ENCODE measurements at places on chromosomes 1 and 21.

DNA sequence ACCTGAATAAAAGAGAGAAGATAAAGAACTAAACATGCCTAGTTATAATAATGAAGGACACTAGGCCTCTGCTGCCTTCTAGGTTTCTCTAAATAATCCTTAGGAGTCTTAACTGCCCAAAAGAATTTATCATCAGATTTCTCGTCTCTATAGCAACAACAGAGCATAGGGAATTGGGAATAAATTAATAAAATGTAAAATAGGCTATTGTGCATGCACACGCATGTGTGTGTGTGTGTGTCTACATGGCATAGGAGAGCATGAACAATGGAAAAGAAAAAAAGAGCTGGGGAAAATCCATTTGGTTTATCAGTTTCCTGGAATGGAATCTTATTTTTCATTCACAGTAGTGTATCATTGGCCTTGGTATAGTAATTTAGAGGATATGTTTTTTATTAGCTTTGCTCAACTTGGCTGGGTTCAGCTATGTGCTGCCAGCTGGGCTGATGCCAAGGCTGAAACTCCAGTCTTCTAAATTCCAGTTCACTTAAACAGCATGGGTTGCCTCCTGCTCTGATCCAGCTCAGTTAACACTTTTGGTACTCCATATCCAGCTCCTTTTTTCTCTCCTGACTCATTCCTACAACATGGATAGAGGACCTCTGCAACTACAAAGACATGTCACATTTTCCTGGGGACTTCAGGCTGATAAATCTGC lies 80.6 kb upstream of the SLFNL1 start:
- no peak for DNase-seq

GRCh38 chr1:235933017-235933765 lies 66.5 kb upstream of the LYST start:
- DNase-seq = no peak

GRCh38 chr1:222418654-222419053 lies 129.2 kb downstream of the HHIPL2 start:
- DNase-seq = no peak

DNA sequence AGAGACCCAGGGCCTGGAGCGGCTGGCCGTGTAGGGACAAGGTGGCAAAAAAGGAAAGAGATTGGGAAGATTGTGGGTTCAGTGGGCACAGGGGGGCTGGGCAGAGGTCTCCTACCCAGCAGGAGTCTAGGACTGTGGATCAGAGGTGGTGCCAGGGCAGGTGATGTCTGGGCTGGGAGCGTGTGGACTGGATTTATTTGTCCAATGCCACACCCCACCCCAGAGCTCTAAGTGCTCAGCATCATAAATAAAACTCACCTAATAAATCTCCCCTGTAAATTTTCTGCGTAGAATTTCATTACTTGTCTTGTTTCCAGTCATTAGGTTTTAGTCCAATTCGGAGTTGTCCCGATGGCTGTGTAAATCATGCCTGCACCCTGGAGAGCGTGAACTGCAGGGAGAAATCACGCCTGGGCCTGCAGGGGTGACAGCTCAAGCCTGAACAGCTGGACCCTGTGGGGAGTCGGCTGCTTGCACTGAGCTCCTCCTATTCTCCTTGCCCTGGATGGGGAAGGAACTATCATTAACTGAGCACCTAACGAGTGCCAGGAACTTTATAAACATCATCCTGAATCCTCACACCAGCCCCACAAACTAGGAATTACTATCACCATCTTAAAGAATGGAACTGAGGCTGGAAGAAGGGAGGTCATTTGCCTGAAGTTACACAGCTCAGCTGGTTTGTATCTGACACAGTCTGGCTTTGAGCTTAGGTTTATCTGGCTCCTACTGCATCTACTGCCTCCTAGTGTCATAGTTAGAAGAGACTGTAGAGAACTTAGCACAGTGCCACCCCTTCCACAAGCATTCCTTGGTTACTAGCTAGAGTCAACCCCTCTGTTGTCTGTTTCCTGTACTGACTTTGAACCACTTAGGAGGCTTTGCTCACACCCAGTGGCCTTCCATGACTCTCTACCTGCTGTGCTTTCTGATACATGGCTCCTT lies 25.0 kb upstream of the POU3F1 start:
- no peak for DNase-seq

- DNase-seq = no peak
Observed at GRCh38 chr1:169309178-169310166, 58.1 kb downstream of the NME7 start.

DNA sequence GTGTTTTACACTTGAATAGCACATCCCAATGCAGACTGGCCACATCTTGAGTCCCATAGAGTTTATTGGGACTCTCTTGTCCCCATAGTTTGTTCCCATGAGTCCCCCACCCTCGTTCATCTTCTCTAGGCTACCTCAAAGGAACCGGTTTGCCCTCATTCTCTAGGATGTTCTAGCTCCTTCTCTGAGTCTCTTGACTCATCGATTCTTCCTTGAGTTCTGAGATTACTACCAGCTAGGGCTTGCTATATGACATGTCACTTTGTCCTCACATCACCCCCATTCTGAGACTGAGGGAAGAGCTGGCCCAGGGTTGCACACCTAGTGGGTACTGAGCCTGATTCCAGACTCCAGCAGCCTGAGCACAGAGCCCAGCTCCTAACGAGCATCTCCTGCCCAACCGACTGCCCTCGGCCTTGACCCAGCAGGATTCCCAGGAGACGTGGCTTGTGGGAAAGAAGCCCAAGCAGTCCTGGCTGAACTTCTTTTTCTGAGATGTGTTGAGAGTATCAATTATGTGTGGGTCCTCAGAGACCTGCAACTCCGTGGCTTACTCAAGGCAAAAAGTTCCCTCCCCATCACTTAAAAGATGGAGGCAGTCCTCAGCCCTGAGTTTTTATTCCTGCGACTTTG lies 42.0 kb downstream of the TMEM51 start:
- no peak for DNase-seq

GRCh38 chr21:21034036-21034435 lies 35.8 kb downstream of the NCAM2 start:
- no peak for DNase-seq

DNA sequence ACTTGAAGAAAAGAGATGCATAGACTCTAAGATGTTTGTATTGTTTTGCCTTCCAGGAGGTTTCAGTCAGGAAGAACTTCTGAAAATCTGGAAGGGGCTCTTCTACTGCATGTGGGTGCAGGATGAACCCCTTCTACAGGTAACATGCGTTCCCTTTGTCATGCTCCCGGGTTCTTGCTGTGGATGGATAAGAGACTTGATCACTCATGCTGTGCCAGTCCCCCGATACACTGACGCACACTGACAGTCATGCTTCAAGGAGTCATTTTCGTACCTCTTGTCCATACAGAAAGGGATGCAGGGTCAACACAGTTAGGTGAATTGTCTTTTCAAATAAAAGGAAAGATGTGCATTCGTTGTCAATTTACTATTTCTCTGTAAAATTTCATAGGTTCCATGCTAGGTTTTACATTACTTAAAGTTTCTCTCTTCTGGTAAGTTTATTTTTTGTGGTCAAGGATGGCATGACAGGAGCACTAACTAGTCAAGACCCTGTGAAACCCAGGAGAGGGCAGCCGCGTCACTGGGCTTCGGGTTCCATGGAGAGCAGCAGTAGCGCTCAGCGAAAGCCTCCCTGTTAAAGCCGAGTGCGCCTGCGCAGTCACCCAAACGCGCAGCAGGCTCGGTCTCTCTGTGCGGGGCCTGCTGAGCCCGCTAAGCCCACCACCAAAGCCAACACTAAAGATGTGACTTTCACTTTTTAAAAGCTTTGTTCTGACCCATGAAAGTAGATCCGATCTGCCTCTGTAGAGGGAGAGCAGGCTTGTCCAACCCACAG lies 10.7 kb downstream of the RRP1B start:
- no peak for DNase-seq

GRCh38 chr1:10538646-10539355 lies 64.1 kb downstream of the PEX14 start:
- DNase-seq = no peak

GRCh38 chr1:29453502-29454240 lies 217.3 kb downstream of the PTPRU start:
- DNase-seq = peak; percentile 79

GRCh38 chr1:157407917-157408525 lies 144.3 kb downstream of the FCRL5 start:
- DNase-seq = no peak

All from NCI-H524 (cell line).